ENCODE measurements at places on chromosomes 2 and 18.

GRCh38 chr2:50879457-50879856 is 152.5 kb downstream of the NRXN1 start:
- no peak for DNase-seq

GRCh38 chr2:106158871-106159270 is 35.2 kb downstream of the UXS1 start:
- DNase-seq: no peak

DNA sequence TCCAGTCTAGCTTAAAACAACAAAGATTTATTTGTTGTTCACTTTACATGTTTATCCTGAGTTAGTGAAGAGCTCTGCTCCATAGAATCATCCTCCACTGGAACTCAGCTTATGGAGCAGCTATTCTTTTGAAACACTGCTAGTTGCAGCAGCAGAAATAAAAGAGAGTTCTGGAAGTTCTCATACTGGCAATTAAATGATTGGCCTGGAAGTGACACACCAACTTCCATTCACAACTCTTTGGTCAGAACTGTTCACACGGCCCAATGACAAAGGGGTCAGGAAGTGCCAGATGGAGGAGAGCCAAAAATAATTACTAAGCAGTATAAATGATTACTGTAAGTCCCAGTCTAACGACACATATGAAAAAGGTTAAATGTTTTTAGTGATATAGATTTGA is 39.1 kb downstream of the FBXO11 start:
- no peak for DNase-seq

DNA sequence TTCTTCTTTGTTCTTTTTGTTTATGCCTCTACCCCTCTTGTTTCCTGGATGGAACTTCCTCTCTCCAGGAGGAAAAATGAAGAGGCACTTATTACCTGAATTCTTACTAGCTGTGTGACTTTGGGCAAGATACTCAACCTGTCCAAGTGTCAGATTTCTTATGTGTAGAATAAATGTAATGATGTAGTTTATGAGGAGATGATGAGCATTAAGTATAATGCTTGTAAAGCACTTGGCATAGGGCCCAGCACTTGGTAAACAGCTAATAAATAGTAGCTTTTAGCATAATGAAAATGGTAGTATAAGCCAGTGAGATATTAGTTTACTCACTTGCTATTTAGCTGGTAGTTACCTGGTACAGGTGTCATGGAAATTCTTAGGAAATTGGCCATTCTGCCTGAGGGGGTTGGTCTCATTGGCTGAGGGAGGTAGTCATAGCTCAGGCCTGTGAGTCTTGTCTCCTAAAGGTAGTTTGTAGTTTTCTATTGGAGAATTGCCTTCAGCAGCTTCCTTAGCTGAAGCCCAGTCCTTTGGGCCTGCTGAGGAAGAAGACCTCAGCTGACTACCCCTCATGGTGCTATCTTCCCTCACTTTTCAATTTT is 133.4 kb upstream of the NABP1 start:
- DNase-seq: no peak

GRCh38 chr18:48602759-48603390 is 64.0 kb downstream of the CTIF start:
- no peak for DNase-seq

DNA sequence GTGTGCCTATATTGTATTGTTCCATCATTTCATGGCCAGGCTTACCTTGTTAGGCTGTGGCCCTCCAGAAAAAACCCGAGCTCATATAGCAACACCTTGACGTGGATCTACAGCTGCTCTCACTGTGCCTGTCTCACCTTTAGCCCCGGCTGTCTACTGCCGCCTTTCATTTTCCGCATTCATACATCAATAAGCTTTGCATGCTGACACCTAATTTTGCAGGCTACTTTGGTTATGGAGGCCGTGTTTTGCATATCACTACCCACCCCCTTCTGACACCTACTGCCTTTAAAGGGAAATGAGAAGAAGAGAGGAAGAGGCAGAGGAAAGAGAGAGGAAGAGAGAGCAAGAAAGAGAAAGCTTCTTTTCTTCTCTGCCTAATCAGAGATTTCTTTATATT is 702.9 kb downstream of the BCL11A start:
- DNase-seq: no peak

GRCh38 chr2:42953216-42953615 is 160.8 kb upstream of the HAAO start:
- no peak for DNase-seq

DNA sequence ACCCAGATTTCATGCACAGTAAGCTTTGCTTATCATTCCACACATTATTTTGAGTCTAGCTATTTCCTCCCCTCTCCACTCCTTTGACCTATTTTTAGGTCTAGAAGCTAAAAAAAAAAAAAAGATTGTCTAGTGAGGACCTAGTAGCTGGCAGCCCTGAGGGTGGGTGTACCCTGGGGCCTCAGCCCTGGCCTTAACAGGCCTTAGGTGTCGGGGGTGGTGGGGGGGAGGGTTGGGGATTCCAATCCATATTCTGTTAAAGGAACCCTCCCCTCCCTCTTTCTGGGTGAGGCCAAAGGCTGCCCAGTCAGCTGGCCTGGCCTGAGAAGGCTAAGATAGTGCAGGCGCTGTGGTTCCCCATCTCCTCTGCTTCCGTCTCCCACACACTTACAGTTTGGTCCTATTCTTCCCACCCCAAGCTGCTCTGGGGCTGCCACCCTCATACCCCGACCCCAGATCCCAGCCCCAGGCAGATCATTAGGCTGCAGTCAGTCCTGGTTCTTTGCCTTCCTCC is 65.5 kb upstream of the HK2 start:
- DNase-seq: no peak

- DNase-seq: no peak
These were observed 3.2 kb downstream of the DNAJB2 start for GRCh38 chr2:219282375-219282774.

GRCh38 chr2:230053753-230054478 is 14.8 kb downstream of the SLC16A14 start:
- no peak for DNase-seq

DNA sequence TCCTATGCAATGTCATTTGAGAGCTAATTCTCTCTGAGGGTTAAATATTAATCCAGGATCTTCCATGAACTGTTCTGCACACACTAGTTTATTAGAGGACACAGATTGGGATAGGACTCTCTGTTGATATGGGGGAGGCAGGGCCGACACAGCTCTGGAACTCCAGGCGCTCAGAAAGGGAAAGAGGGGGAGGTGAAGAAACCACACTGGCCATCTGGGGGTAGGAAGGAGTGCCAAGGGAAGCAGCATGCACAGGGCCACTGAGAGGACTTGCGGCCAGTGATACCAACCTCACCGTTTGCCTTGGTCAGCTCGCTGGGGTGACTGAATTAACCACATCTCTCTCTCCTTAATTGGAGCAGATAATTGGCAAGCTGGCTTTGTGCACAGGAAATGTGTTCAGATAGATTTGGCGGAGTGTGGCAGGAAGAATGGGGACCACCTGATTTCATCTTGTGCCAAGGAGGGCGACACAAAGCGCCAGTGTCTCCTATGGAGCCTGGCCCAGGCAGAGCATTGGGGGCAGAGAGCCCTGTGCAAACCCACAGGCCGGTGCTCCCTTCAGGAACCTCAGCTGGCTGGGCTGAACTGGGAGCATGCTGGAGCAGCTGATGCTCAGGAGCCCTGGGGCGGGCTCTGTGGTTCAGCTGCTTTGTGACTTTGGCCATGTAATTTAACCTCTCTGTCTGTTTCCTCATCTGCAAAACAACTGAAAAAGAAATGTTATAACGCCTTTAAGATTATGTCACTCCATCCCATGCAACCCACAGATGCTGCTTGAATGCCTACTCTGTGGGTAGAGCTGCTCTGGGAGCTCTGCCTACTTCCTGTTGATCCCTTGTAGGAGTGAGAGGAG is 114.7 kb upstream of the STON1 start:
- DNase-seq: no peak

DNA sequence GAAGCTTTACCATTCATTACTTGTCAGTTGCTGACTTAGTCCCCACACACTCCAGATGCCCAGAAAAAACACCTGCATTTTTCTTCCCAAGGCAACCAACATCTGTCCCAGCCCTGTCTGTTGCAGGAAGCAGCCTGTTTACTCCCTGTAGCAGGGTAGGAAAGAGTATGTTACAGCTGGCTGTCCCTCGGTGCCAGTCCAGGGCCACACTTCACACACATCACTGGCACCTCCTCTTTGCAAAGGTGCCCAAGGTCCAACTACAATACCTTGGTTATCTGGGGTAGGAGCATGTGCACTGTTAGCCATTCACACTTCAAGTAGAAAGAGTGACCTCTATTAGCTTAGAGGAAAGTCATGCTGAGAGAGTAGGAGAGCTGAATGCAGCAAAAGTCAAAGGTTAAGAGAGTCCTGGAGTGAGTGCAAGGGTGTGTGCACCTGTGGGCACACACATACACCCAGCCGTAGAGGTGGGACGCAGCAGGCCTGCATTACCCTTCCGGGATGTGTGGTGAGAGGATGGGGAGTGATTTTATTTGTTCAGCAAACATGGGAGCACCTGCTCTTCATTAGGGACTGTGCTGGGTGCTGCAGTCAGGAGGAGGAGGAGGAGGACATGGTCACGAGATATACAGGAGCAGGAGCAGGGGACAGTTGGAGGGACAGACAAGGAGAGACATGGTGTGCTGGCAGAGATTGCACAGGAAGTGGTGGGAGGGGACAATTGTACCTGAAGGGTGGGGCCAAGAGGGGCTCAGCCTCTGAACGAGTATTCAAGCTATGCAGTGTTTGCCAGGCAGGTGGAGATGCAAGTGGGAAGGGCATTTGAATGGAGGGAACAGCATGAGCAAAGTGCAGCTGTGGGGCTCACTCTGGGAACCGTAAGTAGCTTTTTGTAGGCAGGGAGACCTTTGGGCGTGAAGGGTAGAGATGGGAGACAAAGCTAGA is 69.8 kb downstream of the TSN start:
- DNase-seq: no peak

- no peak for DNase-seq
These were observed 53.9 kb upstream of the SEC11C start for GRCh38 chr18:59085797-59086196.

DNA sequence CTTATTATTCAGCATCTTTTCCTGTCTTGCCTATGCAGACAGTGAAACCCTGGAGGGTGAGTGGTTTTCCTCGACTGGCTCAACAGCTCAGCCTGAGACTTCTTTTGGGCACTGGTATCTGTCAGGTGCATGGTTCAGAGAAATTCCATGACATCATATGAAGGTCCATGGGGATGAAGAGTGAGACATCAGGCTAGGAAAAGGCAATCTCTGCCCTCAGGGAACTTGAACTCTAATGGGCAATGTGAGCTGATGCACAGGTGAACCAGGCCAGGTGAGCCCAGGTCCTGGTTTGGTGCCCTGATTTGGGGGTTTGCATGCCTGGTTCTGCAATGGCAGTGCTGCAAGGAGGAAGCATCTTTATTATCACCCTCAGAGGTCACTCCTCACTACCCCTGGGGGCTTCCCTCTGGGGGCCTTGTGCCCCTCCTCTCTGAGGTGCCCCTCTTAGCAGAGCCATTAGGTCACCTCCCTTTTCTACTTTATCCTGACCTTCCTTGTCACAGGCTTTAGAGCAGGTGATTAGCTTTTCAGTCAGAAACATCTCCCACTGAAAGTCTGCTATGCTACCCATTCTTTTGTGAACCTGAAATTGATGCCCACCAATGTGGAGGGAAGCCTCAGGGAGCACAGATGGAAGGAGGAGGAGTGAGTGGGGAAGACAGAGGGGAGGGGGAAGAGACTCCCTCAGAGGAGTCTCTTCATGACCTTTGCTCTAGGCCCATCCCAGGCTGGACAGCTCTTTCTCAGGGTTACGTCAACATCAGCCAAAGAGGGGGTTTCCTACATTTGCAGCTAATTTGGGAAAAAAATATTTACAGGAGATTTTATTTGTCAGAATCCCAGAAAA is 47.3 kb downstream of the MERTK start:
- DNase-seq: no peak

DNA sequence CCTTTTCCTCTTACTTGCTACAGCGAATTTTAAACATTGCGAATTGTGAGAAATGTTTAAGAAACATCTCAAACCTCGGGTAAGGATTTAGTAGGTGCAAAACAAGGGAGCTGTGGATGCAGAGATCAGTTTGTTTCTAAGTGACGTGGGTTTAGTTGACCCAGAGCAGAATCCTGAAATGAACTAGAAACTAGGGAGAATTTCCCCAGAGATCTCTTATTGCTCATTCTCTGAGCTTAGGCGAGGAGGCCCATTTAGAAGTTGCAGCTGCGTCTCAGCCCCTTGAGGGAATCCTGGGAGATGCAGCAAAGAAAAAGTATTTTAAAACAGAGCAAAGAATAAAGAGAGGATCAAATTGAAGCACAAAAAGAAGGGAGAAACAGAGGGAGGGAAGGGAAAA is 29.3 kb downstream of the FAM124B start:
- no peak for DNase-seq

- no peak for DNase-seq
These were observed 29.8 kb downstream of the GPR39 start for GRCh38 chr2:132446444-132446843.

DNA sequence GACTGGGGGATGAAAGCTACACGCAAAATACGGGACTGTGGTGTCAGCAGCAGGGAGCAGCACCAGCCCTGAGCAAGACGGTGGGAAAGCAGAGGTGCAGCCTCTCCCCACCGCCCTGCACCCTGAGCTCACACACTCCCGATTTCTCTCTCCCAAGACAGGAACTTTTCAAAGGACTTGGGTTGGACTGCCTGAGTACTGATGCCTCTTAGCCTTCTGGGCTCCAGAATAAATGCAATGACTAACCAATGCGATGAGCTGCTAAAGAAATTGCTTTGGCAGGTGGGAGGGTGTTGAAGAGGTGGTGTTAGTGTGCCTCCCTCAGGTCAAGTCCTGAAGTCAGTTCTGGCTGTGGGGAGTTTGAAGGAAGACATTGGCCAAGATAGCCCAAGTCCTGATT is 9.6 kb downstream of the TRIM54 start:
- no peak for DNase-seq

GRCh38 chr2:3553946-3554345 is 4.2 kb downstream of the RNASEH1 start:
- no peak for DNase-seq

DNA sequence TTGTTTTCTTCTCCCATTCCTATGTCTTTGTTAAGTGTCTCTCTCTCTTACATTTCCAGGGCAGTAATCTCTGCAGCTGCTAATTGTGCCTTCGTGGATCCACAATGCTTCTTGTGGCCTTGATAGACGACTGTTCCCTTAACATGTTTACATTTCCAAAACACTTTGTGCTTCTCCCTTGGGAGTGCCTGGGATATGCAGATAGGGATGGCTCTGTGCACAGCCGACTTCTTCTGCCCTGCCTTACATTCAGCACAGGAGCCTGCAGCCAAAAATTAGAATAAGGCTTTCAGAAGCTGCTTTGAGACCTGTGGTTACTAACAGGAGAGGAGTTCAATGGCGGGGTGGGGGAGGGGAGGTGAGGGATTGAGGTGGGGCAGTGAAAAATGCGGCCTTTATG is 328.9 kb downstream of the TDRD15 start:
- no peak for DNase-seq

DNA sequence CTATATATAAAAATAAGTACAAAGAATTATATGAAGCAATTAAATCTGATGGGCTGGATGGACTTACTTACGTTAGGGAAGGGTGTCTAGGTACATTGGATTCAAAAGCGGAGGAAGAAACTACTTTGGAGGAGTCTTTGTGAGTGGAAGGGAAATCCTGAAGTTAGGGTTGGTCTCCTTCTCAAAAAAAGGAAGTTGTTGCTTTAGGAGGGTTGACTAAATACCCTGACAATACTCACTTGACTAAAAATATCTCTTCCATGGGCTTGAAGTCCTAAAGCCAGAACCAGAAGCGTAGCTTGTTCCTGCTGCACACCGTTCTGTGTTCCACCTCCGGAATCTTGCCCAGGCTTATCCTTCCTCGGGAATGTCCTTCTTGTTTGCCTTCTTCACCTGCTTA is 143.3 kb upstream of the ZEB2 start:
- DNase-seq: no peak

Data from iPS DF 6.9 (cell line).